MV-4-11 (cell line): ENCODE measurements at places on chromosomes 12 and 14.

- DNase-seq: peak; percentile 31
Observed at GRCh38 chr14:55580470-55581341, 699 bp downstream of the KTN1 start.

- no peak for DNase-seq
Observed at GRCh38 chr14:94960285-94961001, 190.5 kb upstream of the GSC start.

DNA sequence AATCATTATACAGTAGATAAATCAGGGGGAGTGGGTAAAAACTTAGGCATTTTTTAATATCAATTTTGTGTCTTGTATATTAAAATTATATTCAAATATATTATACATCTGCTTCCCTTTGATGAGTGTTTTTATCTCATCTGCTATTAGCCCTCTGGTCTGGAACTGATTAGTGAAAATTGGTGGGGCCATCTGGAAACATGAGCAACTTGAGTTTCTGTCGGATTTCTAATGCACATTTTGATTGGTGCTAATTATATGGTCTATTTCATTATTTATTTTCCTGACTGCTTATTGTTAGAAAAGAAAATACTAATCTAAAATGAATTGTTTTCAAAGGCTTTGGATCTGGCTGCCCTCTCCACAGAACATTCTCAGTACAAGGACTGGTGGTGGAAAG lies 28.2 kb downstream of the TTC8 start:
- DNase-seq: no peak

DNA sequence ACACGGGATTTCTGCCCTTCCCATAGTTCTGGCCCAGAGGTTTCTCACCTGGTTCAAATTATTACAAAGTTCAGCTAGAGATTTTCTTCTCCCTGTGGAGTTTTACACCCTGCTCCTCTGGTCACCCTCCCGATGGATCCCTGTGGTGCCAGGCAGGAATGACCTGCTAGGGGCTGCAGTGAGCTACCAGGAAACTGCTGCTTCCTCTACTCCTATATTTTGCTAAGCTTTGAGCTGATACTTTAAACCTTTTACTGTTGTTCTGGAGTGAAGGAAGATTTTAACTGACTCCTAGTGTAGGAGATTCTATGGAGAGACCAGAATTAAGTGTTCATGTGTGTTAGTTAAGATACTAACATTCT lies 30.4 kb upstream of the LRIG3 start:
- no peak for DNase-seq

GRCh38 chr12:51868821-51869495 lies 18.9 kb upstream of the ANKRD33 start:
- no peak for DNase-seq
